ENCODE measurements at places on chromosomes 5 and 9.

- DNase-seq = no peak
Measured at GRCh38 chr5:172280929-172281328, 2.6 kb downstream of the UBTD2 start.

- DNase-seq = no peak
Measured at GRCh38 chr5:57007344-57007743, 55.4 kb upstream of the MIER3 start.

DNA sequence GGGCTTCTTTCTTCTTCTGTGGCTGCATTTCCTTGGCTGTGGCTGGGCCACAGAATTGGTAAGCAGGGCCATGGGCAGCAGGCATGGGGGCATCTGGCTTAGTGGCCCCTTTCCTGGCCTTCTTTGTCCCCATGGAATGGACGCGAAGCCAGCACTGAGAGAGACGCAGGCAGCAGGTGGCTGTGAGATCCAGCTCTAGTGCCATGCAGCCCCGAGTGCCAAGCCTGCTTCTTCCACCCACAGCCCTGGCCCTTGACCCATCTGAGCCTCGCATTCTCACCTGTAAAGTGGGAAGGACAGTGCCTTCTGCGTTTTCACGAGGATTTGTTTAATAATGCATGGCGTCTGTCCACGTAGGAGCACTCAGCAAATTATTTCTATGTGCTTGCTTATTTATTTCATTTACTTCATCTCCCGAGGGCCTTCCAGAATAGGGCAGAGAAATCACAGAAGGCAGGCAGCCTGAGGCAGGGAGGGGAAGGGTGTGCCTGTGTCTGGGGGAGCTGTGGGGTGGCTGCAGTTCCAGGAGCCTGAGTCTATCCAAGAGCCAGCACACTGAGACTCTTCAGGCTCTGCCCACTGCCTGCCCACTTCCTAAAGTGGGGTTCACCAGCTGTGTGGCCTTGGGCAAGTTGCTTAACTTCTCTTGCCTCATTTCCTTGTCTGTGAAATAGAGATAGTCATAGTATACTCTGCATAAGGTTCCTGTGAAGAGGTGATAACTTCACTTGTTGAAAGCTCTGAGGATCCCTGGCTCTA is 55.2 kb downstream of the NTNG2 start:
- no peak for DNase-seq

DNA sequence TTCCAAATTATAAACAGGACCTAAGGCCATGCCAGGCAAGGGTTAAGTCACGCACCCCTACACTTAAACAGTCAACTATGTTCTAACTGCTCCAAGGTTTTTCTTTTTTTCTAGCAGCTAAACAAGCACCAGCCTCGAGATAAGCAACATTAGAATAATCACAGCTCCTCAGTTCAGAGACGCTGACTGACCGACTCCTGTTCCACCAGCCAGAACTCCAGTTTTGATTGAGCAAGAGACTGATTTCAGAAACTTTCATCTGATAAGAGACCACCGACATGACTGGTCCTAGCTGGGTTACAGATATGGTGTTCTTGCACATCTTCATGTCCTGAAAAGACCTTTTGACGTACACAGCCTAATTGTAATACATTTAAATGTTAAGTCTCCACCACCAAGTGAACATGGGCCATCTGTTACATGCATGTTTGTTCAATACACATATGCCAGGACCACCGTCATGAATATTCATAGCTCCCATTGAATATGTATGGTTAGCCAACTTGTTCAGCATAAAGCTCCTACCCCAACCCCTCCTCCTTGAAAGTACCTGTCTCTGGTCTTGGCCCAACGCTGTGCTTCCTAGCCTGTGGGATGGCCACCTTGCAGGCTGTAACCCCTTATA is 23.7 kb upstream of the OTULINL start:
- DNase-seq = no peak

GRCh38 chr5:89106480-89106879 is 223.5 kb upstream of the MEF2C start:
- no peak for DNase-seq

DNA sequence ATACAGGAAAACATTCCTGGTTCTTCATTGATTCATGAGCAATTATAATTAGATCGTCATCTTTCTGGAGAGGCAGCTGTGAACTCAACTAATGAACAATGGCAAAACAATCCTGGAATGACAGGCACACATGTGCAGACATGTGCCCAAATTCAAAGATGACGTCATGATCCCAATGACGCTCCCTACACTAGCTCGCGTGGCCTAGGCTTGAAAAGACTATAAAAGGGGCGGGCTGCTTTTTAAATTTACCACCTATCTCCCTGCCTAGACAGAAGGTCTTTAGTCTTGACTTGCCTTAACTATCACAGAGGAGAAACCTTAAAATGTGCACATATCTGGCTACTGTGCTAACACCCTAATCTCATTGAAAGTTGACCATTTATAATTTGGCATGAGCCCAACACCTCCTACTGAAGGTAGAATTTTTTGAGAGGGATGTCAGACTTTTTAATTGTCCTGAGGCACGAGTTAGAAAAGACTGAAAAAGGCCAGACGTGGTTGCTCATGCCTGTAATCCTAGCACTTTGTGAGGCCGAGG is 88.2 kb downstream of the PRRT1B start:
- DNase-seq = no peak

DNA sequence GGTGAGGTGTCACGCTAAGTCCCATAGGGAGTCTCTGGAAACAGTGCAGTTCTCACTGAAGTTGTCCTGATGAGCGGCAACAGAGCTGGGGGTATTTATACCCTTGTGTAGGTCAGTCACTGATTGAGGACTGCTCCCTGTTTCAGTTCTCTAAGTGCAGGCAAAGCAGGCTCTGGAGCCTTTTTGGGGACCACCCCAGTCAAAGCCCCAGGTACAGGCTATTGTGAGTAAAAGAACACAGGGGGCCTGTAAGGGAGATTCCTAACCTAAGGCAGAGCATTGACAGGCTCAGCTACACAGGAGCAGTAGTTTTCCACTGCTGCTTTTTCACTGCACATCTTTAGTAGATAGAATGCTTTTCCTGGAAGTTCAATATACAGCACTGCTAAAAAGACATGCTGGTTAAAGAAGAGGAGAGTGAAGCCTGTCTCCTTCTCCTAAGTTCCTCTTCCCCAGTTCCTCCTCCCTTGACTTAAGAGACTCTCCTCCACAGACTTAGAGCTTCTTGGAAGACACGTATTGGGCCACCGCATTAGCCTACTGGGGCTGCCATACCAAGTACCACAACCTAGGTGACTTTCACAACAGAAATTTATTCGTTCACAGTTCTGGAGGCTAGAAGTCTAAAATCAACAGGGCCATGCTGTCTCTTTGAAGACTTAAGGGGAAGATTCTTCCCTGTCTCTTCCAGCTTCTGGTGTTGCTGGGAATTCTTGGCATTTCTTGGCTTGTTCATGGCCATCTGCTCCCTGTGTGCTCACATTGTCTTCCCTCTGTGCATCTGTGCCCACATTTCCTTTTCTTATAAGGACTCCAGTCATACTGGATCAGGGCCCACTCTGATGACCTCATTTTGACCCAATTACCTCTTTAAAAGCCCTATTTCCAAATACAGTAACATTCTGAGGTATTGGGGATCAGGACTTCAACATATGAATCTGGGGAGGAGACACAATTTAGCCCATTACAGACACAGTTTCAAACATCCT is 221.0 kb downstream of the ESM1 start:
- no peak for DNase-seq
